ENCODE measurements at places on chromosomes 2 and 18. TPM values are rescaled to one million over a fixed set of nuclear protein-coding genes. Genes with fewer than 3 reads are reported as not detected.

DNA sequence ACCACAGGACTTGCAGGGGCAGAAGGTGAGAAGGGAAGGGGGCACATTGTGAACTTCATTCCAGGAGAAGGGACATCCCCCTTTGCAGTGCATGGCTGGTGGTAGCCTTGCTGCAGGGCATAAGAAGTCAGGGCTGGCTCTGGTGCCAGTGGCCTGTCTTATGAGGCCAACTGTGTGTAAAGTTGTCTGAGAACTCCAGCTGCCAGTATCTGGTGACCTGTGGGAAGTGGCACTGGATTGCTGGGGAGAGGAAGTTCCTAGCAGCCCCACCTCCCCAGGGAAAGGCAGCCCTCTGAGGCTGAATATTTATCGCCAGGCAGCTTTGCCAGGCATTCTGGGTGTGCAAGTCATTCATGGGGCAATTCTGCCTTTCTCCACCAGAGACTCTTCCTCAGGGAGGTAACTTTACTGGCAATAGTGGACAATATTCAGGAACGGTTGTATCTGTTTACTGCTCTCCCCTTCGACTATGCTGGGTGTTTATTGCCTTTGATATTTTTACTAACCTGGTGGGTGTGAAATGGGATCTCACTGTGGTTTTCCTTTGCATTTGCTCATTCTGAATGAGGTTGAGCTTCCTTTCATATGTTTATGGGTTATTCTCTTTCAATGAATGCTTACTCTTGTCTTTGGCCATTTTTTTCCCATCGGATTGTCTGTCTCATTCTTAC, 12.3 kb downstream of the TRPM8 start:
- DNase-seq, result no peak

DNA sequence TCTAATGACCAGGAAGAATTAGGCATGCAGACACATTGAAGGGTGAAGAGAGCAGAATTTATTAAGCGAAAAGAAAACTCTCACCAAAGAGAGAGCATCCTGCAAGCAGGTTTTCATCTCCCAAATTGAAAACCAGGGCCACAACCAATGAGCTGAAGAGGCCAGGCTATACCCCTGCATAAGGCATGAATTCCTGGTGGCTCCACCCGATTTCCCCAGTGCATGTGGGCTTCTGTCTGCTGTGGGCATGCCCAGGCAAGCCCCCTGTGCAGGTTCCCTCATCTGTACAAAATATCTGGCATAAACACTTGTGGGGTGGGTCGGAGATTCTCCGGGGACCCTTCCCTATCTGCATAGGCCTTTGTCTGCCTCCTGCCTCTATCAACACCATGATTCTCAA, 621.6 kb upstream of the LRRTM1 start:
- DNase-seq, result no peak

DNA sequence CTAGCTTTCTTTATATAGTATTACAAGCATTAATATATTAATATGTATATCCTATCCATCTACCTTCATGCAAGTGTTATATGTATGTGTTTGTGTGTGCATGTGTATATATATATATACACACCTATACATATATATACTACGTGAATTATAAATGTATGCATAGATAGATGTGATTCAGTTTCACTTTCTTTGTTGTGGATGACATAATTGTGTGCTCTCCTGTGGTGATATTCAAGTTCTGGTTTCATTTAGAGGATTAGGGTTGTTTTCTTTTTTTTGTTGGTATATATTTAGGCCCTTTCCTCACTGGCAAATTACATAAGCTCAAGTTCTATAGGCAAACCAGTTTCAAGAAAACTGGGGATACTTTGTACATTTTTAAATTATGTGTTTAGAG, 225.7 kb upstream of the FANCL start:
- DNase-seq, result no peak

DNA sequence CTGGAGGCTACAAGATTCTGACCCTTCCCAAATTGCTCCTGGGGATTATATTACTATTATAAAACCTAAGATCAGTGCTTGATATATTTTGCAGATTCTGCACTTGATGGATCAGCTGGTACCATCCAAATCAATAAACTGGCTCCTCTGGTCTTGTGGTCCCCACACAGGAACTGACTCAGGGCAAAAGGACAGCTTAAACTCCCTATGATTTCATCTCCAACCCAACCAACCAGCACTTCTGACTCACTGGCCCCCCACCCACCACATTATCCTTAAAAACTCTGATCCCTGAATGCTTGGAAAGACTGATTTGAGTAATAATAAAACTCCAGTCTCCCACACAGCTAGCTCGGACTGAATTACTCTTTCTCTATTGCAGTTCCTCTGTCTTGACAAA, 82.1 kb downstream of the TMEM163 start:
- DNase-seq, result no peak

GRCh38 chr2:60424233-60424632, 129.2 kb downstream of the BCL11A start:
- DNase-seq, result no peak

The DNAJB2 gene
- total RNA-seq, result 120 TPM

GRCh38 chr2:56816666-56817065, 632.9 kb downstream of the CCDC85A start:
- DNase-seq, result no peak

- DNase-seq, result no peak
Observed at GRCh38 chr2:38829971-38830370, 45.8 kb downstream of the DHX57 start.

The CELF4 gene
- 0.45 TPM for total RNA-seq

DNA sequence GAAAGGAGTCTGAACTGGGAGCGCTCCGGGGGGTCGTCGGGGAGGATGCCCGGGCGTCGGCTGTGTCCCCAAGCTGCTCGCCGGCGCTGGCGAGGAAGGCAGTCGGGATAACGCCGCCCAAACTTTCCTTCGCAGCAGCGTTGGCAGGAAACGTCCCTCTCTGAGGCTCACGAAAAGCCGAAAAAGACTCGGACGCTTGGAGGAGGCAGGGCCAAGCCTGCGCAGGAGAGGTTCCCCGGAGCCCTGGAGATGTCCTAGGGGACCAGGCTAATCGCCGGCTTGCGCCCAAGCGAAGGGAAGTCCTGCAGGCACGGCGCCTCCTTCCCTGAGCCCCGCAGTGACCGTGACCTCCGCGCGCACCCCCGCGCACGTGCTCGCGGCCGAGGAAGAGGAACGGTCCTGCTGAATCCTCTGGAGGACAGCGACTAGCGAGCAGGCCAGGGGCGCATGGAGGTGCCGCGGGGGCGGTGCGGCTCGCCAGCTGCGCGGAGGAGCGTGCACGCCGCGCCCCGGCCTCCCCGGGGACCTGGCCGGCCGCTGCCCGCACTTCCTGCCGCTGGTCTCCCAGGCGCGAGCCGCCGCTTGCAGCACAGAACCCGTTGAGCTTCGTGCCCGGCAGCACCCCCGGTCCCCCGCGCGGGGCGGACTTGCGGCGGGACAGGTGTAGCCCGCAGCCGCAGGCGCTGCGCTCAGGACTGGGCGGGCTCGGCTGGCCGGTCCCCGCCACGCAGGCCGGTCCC, at the start of gene SH3RF3:
TSS of gene SH3RF3 (plus strand) at position 590 of the 740 bp plus-strand sequence.
- DNase-seq, result peak; percentile 77

DNA sequence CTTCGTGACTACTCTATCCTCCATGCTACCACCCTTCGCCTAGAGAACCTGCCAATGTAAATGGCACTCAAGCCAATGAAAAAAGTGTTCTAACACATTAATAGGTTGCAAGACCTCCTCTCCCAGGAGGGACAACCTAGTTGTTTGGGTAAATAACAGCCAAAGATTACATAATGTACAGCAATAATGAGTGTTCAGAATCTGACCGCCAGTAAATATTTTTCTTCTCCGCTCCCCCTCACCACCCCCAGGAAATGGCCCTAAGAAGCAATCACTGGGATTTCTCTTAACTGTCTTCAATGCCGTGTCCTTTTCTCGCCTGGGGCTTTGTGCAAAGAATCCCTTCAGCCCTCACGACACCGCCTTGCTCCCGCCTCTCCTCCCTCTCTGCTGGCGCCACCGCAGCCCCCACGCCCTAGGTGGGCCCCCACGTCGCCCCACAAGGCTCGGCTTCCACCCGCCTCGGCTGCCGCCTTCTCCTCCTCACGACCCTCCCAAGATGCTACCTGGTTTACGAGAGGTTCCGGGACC, 458 bp downstream of the HYCC2 start:
- DNase-seq, result peak; percentile 60

GRCh38 chr2:71462056-71462605, 8.8 kb downstream of the DYSF start:
- no peak for DNase-seq

DNA sequence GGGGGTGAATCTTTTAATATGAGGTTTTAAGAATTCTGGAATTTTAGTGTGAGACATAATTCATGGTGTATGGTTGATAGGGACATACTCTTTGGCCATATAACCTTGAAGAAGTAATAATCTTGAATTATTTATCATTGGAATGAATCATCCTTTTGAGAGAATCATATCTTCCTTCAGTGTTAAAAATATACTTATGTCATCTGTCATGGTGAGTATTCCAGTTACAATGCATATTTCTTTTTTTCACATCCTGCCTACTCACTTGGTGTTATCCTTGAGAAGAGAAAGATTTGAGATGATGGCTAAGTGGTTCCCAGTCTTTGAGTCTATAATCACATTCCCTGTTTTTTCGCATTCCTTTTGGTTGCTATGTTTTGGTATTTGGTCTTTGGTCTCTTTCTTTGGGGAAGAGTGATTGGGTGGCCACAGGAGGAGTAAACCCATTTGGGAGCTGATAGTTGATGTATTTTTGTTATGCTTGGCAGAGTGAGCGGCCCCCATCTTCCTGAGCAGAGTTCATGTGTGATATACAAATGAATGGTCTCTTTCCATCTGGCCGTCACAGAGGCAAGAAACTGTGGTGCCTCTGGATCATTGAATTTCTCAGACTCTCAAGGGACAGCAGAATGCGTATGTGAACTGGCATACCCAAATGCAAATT, 21.6 kb downstream of the ASAP2 start:
- no peak for DNase-seq

The INHA gene
- 0.53 TPM for total RNA-seq

GRCh38 chr2:162795312-162795711, 43.3 kb downstream of the KCNH7 start:
- DNase-seq, result no peak

The FEV gene
- total RNA-seq, result not detected

DNA sequence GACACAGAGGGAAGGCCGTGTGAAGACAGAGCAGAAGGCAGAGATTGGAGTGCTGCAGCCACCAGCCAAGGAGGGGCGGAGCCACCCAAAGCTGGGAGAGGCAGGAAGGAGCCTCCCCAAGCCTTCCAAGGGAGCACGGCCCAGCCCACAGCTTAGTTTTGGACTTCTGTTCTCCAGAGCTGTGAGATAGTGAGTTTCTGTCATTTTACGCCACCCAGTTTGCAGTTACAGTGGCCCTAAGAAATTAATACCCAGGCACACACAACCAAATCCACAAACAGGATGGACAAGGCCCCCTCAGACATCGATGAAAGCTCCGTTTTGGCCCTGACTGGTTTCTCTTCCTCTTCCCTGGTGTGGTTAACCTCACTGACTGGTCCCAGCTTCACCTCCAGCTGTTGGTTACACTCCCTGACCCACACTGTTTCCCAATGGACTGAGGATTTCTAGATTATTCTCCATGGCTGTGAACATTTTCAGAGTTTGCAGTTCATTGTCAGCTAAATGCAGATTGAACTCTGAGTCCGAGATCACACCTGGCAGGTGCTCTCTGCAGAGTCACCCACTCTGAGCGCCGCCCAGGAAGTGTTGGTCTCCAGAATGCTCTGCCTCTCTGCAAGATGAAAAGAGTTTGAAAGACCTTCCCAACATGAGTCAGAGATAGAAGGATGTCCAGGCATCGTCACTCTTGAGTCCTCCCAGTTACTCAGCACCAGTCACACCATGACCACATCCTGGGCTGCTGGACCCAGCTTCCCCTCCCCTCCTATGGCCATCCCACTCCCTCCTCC, 100.2 kb downstream of the TWIST2 start:
- peak; percentile 71 for DNase-seq

- DNase-seq, result no peak
Observed at GRCh38 chr2:181971032-181971431, 14.6 kb upstream of the PPP1R1C start.

DNA sequence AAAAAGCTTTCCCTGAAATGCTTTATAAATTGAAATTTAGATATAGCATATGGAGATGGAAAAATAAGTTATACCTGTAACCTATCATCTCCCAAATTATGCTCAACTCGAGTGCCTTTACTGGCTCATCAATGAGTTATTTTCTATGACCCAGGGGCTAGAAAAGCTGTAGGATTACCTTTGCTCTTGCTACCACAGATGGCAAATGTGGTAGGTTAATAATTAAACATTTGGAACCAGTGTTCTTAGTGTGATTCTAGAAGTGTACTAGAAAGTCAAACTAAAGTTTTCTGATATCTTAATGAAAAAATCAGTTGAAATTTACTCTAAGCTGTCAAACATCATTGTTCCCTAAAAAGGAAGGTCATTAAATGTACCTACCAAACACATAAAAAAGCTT, 22.5 kb downstream of the ALS2 start:
- DNase-seq, result no peak

The COL6A3 gene
- 198 TPM for total RNA-seq

GRCh38 chr18:77033575-77033974, 99.0 kb downstream of the MBP start:
- DNase-seq, result no peak

The EIF5B gene
- total RNA-seq, result 41.0 TPM

- DNase-seq, result no peak
Observed at GRCh38 chr2:148495586-148495985, 149.0 kb upstream of the EPC2 start.

The PARD6G gene
- 11.2 TPM for total RNA-seq

GRCh38 chr18:76981396-76981968, 151.1 kb downstream of the MBP start:
- no peak for DNase-seq

The RBM45 gene
- total RNA-seq, result 14.7 TPM

DNA sequence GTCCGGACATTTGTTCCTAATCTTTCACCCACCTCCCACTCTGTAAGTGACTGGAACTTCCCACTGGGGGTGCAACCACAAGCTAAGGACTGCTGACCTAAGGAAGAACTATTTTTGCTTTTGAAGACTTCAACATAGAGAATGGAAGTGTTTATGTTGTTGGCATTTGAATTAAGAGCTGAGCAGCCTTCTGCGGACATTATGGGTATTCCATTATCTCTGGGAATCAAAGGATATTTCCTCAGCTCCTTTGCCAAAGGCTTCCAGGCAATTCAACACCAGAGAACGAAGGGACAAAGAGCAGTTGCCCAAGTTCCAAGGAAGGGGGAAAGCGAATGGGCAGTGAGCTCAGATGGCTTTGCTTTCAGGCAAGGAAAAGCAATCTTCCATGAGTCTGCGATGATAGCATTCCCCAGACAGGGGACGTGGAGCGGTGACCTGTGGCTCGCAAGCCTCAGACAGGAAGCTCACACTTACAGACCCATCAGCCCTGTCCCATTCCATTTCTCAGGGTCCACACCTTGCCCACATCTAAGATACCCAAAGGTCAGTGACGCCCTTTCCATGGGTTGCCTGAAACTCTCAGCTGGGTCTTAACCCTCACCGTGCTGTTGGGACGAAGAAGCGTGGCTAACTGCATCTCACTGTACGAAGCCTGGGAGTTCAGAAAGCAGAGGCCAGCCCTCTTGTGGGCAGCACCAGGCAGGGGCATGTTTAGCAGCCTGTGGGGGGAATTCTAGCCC, 116.8 kb downstream of the COPS8 start:
- DNase-seq, result no peak
